ENCODE measurements at places on chromosomes 7 and 10. TPM values are rescaled to one million over a fixed set of nuclear protein-coding genes. Genes with fewer than 3 reads are reported as not detected.
A peak's percentile ranks its signal among the peaks of the same experiment; 100 is the strongest.

DNA sequence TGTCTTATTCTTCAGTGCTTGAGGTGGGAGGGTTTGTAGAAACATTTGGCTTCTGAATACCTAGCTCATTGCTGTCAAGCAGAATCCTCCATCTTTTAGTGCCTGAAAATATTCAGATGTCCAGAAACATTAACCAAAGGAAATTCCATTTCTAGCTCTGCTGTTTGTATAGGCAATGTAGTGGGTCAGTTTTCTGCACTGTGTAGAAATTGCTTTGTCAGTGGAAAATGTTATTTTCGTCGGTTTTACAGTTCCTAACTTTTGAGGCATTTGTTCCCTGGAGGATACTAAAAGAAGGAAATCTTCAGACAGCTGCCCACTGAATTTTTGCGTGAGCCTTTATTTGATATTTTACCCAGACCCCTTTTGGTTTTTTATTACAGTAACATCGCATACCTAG, 143.4 kb downstream of the TPST1 start:
- no peak for DNase-seq

- no peak for DNase-seq
Measured at GRCh38 chr7:12540850-12541249, 29.7 kb upstream of the SCIN start.

DNA sequence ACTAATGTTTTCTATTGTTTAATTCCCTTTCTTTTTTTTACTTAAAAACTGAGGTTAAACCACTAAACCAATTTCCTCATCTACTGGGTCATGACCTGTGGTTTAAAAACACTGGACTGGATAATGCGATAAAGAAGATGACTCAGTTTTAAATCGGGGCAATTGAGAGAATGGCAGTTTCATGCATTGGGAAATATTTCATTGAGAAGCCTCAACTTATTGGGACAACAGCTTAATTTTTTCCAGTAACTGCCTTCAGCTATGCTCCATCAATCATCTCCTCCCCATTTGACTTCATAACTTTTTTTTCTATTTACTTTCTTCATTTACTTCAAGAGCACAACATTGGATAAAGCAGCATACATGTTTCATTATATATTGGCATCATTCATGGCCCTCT, 61.8 kb upstream of the MET start:
- DNase-seq, result peak; percentile 93

- DNase-seq, result no peak
Measured at GRCh38 chr7:21371360-21371759, 56.5 kb upstream of the SP4 start.

GRCh38 chr10:42574336-42574735, 64.0 kb downstream of the ZNF33B start:
- no peak for DNase-seq

DNA sequence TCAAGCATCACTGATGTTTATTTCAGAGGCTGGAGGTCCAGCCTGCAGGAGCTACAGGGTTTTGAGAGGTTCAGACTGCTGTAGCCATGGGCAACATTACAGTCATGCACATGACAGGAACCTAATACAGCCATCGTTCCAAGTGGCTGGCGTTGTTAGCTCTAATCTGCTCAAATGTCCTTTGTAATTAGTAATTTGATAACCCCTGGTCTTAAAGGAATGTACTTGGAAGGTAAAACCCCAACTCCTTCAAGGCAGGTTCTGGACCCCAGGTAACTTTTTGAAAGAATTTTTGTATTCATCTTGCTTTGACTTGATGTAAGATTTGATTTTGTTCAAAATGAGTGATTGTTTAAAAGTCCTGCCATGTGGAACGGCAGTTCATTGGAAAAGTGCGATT, 34.7 kb upstream of the FOXI2 start:
- DNase-seq, result no peak

DNA sequence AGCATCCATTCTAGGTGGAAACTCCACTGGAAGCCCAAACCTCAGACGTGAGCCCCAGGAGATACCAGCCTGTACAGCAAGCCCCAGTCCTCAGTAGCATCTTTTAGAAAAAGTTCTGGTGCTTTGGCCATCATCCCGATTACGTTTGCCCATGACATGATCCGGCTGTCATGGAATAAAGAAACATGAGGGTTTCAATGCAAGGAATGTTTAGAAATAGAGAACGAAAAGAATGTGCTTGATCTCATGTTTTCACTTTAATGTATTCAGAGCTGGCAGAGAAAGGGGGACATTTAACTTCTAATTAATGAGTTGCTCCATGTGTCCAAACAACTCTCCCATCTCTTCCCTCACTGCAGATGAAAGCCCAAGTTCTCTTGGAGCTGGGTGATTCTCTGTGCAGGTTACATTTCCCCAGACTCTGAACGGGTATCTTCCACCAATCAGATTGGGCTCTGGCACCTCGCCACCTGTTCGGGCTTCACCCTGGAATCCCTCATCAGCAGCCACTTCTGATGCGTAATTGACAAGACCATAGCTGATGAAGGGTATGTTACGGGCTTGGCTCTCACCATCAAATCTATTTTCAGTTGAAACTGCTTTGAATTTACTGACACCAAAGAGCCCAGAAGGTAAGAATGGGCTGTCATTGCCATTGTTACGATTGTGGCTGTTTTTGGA, 165.3 kb downstream of the PLXNA4 start:
- no peak for DNase-seq

DNA sequence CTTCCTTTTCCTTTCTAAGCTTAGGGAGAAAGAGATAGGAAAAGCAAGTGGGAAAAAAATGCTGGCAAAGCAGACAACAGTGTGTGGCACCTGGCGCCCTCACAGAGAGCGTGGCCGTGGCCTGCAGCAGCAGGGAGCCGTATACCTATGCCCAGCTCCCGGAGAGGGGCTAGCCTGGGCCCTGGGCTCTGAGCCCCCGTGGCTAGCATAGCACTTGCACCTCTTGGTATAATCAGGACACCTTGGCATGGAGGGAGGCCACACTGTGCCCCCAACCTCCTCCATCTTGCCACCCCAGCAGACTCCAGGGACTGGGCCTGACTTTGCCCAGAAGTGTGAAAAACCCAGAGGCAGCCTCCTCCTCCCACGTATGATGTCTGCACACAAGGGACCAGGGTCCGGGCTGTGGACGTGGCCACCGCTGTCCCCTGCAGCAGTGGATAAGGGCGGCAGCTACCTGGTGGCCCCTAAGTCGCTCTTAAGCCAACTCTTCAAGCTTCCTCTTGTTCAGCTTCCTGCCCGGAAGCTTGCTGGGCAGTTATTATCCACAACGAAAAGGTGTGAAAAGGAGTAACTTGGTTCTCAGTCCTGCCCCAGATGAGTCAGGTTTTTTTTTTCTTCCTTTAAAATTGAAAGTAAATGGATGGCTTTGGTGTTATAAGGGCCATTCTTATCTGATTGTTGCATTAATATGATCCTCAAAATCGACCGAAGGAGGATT, 249.1 kb upstream of the PITRM1 start:
- no peak for DNase-seq

GRCh38 chr10:99920486-99920885, 89.3 kb downstream of the DNMBP start:
- DNase-seq, result no peak

The JAKMIP3 gene
- total RNA-seq, result not detected

- DNase-seq, result no peak
Measured at GRCh38 chr10:53357587-53357986, 585.0 kb upstream of the MBL2 start.

DNA sequence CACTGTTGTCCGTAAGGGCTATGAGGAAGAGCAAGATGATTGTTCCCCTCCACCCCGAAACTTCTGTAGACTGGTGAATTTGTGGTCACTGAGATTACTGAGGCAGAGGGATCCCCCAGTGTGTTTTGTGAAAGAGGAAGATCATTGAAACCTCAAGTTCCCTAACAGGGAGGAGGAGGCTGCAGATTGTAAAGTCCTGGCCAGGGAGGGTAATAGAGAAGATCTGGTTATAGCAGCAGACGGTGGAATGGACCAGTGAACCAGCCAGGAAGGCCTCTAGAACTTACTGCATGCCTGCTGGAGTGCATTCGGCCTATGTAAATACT, 31.1 kb downstream of the LMTK2 start:
- DNase-seq, result no peak
